ENCODE measurements at places on chromosomes 11 and 22.
A peak's percentile ranks its signal among the peaks of the same experiment; 100 is the strongest.

DNA sequence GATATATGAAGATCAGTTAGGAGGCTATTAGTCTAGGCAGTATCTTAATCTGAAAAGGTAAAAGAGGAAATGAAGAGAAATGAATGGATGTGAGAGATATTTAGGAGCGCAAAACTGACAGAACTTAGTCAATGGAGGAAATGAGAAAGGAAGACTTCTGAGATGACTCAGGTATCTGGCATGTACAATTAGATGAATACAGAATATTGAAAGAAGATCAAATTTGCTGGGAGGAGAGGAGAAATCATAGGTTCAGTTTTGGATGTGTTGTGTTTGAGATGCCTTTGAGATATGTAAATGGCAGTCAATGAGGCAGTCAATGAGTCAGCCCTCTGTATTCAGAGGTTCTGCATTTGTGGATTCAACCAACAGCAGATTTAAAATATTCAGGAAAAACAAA, 42.9 kb upstream of the GAB2 start:
- DNase-seq, result no peak

- peak; percentile 87 for DNase-seq
Measured at GRCh38 chr22:38766076-38766777, 10.4 kb upstream of the SUN2 start.

- DNase-seq, result peak; percentile 81
Measured at GRCh38 chr22:24592851-24593558, at the start of gene LRRC75B. Gene LRRC75B, minus strand, starts transcription at chr22:24593073. Its CDS starts 34 bp downstream, at chr22:24593039.

DNA sequence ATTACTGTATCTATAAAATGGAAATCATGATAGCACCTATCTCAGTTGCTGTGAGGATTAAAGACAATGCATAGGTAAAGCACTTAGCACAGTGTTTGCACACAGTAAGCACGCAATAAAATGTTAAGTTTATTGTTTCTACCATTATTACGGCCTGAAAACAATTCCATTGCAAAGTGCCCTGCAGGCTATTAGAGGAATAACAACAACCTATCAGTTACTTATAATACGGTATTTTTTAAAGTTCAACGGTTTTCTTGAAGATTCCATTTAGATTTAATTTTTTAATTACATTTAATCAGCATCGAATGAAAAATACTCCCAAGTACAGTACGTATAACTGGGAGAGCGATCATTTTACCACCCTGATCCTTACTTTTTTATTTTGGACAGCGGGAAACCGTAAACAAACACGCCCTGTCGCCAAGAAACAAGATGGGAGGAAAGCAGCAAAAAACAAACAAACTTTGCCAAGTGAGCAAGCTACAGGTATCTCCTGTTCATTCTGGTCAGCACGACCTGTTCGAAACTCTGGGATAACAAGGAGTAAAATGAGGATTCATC, 893 bp downstream of the SLC36A4 start:
- no peak for DNase-seq

DNA sequence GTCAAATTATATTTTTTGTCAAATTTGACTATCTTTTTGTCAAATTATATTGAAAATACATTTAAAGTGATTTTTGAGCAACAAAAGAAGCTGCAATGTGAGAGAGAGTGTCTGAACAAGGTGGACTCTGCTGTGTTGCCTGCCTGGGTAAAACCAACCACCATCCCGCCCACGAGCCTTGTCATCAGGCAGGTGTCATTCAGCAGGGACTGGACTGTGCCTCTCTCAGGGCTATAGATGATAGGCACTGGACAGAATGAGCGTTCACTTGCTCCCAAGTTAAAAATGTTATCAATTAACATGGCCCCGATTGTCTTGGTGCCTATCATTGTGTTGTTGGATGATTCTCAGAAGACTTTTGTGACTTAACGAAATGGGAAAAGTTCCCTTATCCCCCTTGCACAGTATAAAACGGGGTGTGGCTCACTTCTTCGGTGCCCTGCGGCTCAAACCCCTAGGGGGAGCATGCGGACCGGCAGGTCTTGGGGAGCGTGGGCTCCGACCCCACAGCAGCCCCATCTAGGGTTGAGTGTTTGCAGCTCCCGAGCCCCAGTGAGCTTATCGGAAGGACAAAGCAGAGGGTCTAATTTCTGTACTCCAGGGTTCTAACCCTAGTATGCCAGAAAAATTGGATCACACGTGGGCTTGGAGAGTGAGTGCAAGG, 1.7 kb downstream of the APOL5 start:
- DNase-seq, result no peak

- DNase-seq, result no peak
Measured at GRCh38 chr22:39815932-39816331, 77.6 kb downstream of the ENTHD1 start.

GRCh38 chr22:24190596-24191208, 9.4 kb downstream of the SUSD2 start:
- no peak for DNase-seq

DNA sequence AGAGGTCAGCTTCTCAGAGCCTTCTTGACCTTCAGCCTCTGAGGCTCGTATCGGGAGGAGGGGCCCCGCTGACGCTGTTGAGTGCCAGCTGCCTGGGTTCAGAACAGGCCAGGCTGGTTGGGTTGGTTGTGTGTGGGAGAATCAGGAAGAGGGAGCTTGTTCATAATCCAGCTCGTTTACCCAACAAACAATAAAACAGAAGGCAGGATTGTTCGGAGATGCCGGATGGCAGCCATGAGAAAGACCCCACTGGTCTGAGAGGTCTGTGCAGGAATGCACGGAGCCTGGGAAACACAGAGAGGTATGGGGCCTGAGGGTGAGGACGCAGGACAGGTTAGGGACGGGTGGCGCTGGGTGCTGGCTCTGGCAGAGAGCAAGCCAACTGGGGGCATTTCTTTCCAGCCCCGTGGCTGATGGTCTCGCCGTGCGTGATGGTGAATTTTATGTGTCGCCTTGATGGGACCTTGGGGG, 31.6 kb upstream of the SHANK2 start:
- peak; percentile 84 for DNase-seq

DNA sequence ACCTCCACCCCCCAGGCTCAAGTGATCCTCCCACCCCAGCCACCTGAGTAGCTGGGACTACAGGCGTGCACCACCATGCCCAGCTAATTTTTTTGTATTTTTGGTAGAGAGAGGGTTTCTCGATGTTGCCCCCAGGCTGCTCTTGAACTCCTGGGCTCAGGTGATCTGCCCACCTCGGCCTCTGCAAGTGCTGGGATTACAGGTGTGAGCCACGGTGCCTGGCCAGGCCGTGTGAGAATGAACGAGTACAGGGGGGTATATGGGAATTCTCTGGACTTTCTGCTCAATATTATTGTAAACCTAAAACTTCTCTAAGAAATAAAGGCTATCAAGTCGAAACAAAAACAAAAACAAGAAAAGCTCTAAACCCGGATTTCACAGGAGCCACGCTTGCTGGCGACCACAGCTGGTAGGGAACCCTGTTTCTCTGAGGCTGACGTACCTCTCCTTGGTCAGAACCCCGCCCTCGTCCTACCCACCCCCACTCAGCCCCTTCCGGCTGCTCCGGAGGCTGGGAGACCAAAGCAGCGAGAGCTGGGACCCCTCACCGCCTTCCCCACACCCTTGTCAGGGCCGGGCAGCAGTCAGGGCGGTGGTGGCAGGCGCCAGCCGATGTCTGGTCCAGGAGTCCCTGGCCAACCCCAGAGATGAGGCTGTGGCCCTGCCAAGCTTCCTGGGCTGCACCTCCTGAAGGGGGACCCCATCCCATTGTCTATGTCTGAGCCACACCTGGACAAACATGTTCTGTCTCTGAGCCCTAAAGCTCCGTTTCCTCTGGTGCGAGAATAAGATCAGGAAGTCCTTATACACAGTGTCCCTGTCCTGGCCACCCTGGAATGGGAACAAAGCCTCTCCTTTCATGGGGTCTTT, 52.1 kb downstream of the LINC01488 start:
- no peak for DNase-seq

- DNase-seq, result no peak
Measured at GRCh38 chr11:107719073-107719472, 7.2 kb upstream of the SLN start.
